Choroid plexus epithelial cell (primary cell): ENCODE measurements at places on chromosomes 1 and 21.

DNA sequence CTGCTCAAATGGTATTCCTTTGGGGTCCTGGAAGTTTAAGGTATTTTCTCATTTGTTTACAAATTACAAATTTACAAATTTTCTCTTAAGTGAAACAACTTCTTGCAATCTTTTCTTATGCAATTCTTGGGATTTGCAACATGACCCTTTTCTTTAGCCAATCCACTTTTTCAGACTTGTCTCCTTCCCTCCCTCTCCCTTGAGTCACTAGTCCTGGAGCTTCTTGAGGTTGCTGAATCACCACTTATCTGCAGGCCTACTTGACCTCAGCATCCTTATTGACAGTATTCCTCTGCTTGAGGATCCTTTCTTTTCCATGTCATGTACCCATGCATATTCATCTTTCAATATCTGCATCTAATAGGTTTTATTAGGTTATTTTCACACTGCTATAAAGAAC lies 302.8 kb upstream of the ADAMTS5 start:
- DNase-seq = peak; percentile 95

GRCh38 chr1:241964550-241965282 lies 7.1 kb downstream of the BECN2 start:
- no peak for DNase-seq

DNA sequence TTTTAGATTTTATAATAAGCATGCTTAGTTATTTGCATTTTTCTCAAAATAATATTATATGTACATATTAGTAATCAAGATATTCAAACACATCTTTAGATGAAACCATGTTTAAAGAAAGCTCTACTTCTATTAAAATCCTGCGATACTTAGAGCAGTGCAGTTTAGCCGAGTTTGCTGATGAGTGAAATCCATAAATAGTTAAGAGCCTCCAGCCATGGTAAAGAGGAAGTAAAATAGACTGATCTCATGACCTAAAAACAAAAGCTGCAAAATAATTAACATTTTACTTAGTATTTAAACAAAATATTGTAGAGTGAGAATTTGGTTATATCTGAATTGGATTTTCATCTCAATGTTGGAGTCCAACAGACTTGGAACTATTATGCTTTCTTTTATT lies 147.4 kb upstream of the NRIP1 start:
- no peak for DNase-seq

- no peak for DNase-seq
Observed at GRCh38 chr1:10149231-10149630, 61.1 kb upstream of the KIF1B start.

DNA sequence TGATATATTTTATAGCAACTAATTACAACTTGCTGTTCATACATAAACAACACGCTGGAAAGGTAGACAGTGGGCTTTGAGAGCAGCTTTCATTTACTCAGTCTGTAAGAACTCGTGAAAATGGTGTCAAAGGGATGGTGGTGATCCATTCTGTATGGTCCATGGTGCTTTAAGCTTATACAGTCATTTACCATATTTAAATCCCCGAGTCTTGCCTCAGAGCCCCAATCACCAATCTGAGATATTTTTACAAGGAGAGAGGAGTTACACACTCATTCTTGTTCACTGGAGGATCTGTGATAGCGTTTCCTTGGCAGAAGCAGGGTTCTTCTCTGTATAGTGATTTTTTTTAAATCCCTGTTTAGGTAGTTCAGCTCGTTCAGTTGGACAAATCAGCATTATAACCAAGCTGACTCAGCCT lies 694.6 kb downstream of the USP25 start:
- peak; percentile 46 for DNase-seq

DNA sequence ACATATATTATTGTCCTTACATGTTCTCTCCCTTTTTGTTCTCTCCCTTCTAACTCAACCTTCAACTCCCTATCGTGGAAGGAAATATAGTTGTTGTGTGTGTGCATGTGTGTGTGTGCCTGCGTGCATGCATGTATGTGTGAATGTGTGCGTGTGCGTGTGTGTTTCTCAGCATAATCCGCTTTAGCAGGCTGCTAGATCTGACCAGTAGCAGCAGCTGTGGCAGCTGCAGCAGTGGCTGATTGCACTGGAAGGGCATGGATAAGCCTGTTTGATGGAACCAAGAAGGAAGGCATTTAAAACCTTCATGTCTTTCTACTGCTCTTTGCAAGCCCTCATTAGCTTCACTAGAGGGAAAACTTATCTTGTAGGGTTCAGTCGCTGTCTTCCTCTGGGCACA lies 65.6 kb upstream of the IRF2BP2 start:
- DNase-seq = no peak

DNA sequence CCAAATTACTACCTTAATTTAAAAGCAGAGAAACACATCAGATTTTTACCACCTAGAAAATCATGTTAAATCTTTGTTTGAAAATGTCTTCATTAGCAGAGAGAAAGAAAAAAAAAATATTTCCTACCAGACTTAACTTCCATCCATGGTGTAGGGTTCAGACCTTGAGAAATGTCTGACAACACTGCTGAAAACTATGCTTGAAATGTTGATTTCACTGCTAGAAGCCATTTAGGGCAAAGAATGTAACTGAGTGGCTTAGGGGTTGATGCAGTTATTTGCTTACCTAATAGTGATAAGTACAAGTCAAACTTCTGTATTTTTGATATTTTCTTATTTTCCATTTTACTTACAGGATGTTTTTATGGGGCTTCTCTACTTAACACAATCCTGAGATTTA lies 495.6 kb upstream of the NEGR1 start:
- peak; percentile 3 for DNase-seq

DNA sequence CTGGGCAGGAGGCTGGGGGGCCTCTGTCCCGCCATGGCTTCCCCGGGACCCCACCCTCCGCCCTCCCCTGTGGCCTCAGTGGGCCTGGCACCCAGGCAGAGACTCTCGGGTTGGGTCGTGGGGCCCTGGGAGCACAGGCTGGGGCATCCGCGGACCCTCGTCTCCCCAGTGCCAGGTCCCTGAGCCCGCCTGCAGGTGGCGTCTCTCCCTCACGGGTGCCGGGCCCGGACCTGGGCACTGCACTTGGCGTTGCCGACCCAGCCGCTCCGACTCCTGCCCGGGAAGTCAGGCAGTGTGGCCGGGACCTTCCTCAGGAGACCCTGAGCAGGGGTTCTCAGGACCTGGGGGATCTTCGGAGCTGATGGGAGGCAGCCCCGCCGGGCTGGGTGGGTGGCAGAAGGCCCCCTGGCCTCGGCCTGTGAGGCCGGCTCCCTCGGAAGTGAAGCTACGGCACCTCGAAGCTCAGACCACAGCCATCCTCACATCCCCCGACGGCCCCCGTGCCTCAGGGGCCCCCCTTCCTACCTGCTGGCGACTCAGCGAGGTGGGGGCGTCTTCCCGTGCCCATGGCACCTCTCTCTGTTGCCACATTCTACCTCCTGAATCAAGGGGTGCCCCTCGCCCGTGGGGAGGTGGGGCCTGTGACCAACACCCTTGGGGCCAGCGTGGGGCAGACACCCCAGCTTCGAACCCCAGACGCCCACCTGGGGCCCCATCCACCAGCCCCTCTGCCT lies 6.4 kb upstream of the C1orf159 start:
- DNase-seq = peak; percentile 73

DNA sequence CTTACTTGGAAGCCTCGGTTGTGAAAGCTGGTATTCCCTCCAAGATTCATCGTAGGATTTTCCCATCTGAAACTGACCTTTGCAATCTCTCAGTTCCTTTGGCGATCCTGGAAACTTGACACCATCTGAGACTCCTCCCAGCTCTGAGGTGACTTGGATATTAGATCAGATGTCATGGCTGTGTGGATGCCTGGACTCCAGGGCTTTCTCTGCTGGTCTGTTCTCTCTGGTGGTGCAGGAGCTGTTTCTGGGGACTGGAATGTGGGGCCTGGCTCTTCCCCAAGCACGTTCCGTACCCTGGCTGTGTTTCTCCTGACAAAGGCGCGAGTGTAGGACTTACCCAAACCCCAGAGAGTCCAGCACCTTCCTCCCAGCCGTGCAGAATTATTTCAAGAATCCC lies 252.2 kb downstream of the RPS6KC1 start:
- DNase-seq = peak; percentile 43

DNA sequence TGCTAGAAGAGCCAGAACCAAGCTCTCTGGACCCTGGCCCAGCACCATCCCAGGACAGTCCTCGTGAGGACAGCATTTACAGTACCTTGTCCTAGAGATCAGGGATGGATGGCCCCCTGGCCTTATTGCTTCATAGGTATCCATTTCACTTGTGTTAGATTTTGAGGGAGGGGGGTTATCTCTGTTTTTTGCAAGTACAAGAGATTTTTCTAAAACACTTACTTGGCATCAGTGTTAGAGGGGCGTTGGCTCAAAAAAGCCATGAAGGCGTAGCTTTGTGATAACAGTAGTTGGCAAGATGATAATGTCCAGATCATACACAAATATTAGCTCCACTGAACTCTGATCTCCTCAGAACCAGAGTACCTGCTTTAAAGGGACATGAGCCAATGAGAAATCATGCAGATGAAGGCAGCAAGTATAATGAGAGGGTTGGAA lies 5.8 kb upstream of the ATP1B1 start:
- no peak for DNase-seq

DNA sequence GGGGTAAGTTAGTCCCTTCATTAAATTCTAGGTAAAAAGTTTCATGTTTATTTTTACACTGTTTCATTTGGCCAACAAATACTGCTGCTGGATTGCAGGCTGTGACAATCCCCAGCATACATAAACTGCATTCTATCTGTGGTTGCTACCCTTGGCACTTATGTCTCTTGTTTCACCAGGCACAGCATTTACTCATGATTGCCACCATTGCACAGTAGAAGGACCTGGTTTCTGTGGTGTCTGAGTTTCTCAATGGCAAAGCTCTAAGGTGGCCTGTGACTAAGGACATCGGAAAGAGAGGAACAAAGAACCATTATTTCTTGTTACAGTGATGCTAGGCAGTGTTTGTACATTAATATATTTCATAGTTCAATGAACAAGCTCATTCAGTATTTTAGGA lies 878.4 kb upstream of the NEGR1 start:
- no peak for DNase-seq

- no peak for DNase-seq
Observed at GRCh38 chr1:170695955-170696590, 32.1 kb downstream of the PRRX1 start.

DNA sequence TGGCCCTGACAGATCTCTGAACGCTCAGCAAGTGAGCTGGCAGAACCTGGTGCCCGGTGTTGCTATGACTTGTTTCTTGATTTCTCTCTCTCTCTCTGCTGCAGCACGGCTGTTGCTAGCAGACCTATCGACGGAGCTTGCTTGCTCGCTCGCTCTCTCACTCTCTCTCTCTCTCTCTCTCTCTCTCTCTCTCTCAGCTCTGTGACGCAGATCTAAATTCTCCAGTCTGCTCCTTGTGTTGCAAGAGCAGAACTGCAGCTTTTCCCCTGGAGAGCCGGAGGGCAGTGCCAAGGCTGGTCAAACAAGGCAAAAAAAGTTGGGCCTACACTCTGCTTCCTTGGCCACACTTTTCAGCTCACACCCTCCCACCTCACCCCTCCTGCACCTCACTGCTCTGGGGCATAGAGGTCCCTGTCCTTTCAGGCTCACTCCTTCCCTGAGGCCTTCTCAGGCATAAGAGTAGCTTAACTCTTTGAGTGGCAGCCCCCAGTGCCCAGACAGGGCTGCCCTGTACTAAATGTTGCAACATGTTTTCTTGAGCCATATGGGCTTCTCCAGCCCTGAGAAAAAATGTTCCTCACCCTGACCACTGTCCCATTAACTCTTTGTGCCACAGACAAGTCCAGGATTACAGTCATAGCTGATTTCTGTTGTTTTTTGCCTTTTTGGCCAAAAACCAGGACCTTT lies 72.2 kb downstream of the CD46 start:
- peak; percentile 98 for DNase-seq

GRCh38 chr1:9009438-9010370 lies 16.5 kb downstream of the SLC2A7 start:
- DNase-seq = peak; percentile 57

DNA sequence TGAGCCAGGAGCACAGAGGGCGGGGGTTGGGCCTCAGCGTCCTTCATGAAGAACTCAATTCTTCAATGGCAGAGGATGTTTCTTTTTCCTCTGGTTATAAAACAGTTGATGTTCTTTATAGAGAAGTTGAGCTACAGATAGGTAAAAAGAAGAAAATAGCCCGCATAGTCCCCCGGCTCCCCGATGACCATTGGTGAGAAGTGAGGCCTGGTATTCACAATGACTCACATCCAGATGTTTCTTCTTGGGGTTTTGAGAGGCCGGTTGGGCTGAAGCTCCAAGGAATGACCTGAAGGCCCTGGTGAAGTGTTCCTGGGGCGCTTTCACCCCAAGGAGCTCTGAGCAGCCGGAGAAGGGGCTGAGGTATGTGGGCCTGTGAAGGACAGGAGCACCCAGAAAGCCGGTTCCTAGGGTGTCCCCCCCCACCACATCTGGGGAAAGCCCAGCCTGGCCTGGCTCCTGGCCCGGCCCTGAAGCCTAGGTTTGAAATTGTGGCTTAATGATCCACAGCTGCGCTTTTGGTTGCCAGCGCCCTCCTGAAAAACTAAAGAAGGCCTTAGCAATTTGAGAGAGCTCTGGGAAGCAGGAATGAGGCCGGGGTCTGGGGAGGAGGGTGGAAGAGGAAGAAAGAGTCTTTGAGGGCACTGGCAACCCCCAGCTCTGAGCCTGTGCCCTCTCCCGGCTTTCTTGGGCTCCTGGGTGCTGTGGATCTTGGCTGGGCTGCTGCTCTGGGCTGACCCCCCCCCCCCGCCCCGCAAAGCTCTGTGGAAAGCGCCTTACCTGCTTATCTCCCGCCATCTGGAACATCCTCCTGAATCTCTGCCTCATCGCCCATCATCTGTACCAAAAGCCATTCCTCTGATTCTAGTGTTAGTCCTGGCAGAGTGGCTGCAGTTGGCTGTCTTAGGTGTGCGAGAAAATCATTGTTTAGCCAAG lies 444.7 kb downstream of the CAMTA1 start:
- peak; percentile 69 for DNase-seq

DNA sequence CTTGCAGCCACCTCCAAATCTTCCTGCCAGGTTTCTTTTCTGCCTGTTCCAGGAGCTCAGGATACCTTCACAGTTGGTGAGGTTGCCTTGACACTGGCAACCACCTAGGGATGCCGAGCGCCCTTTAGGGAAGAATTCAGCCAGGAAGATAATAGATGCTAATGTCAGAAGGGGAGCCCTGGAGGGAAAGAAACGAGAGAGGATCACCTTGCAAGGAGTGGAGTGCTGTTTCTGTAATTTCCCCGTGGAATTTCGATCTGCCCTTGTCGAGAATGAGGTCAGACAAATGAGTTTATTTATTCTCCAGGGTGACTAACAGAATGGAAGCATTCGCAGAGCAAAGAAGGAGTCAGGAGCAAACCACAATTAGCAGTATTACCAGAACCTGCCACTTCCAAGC lies 315.8 kb upstream of the KAZN start:
- peak; percentile 20 for DNase-seq

GRCh38 chr1:42035205-42035829 lies 116.6 kb upstream of the HIVEP3 start:
- peak; percentile 65 for DNase-seq

DNA sequence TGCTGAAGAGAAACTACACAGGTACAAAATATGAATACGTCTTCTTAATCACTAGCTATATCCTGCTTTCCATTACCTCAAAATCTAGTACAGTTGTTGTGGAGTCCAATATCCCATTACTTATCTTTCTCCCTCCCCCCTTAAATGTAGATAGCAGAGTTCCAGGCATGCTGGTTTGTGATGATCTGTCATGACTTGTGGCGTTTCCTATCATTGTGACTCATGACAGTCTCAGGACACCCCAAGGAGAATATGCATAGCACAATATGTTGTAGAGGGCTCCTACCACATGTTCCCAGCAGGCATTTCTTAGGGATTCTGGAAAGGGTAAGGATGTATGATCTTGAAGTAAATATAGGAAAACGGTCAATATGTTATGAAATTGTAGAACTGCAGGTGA lies 206.9 kb downstream of the USH2A start:
- no peak for DNase-seq
